T-helper 9 cell (primary cell): ENCODE measurements at places on chromosomes 2 and 18.

DNA sequence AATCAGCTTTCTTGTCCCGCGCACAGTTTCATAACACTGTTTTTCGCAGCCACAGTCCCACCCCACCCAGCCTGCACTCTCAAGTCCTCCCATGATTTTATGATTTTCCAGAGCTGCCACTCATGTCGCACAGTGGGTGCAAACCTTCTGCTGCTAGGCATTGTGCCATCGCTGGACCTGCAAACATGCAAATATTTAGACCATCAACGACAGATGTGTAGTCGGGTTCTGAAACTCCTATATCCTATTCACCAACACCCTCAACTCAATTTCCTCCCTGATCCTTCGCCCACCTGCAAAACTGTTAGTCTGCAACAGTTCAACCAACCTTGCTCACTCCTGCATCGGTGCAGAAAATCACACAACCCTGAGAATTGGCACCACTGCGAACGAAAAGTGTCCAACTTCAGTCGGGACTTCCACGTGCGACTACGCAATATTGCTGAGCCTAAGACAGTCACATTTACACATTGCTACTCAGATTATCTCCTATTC lies 871 bp upstream of the ALS2 start:
- no peak for DNase-seq

DNA sequence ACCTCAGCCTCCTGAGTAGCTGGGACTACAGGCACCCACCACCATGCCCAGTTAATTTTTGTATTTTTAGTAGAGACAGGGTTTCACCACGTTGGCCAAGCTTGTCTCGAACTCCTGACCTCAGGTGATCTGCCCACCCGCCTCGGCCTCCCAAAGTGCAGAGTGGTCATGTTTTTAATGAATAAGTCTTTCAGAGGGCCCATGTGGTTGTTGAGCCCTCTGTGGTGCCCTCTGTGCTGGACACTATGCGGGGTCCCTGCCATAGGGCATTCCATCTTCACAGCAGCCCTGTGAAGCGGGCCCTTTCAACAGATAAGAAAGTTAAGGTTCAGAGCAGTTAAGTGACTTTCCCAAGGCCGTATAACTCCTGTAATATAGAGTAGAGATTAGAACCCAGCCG lies 25.9 kb downstream of the MYO7B start:
- DNase-seq: no peak

GRCh38 chr2:61938511-61938910 lies 33.0 kb downstream of the COMMD1 start:
- no peak for DNase-seq

DNA sequence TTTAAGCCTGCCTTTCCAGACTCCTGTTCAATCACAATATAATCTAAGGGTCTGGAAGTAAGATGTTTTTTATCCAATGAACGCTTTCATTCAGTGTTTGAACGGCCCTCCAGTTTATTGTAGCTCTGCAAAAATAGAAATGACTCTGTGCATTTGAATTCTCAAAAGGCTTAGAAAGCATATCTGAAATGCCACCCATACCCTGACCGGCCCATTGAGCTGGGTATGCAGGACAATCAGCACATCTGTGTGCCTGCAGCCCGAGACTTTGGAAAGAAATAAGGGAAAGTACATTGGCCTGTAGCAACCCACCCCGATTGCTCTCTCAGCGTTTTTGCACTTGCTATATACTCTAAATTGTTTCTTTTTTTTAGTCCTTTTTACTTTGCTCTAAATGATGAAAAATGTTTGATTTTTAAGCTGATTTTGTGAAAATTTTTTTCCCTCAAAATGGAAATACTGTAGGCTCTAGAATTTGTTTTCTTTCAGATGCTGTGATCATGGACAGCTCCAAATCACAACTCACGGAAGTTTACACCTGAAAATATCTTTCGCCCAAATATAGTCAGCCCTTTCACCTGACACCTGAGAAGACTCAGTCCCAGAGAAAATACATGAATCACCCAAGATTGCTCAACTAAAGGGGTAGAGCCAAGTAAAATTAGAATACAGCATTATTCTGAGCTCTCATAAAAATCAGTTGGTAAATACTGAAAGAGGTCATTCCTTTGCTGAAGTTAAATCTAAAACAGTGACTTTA lies 194.5 kb upstream of the SIX3 start:
- DNase-seq: no peak

- DNase-seq: no peak
These were observed 745 bp upstream of the BZW1 start for GRCh38 chr2:200810998-200811332.

DNA sequence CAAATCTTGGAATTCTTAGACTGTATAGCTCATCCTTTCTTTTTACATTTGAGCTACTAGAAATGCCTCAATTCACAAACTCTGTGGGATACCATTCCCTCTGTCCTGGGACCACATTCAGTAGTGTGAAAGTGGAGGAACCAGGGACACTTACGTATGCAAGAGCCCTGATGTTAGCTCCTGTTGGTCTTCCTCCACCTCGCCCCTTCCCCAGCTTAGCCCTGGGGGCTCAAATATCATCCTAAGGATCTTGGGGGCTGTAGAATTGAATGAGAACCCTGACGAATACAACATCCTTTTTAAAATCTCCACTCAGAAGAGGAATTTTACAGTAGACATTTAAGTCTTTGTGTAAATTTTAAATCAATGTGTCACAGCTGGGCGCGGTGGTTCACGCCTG lies 65.2 kb upstream of the RAPH1 start:
- DNase-seq: no peak

- DNase-seq: no peak
These were observed 64.8 kb downstream of the BCL2L11 start for GRCh38 chr2:111185361-111186022.

DNA sequence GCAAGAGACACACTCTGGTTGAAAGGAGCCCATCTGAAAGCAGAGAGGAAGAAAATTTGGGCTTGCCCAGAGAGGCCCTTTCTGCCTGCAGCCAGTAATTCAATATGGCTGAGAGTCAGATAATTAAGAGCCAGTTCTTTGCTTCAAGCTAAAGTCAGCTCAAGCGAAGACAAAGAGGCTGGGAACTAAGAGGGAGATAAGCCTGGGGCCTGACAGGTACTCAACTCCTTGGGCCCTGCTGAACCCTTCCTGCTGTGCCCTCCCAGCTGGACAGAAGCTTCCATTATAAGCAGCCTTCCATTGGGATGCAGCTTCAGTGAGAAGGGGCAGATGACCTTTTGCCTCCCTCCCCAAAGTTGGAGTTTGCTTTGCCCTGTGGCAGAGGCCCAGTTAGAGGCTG lies 12.0 kb downstream of the FBXO41 start:
- DNase-seq: no peak

DNA sequence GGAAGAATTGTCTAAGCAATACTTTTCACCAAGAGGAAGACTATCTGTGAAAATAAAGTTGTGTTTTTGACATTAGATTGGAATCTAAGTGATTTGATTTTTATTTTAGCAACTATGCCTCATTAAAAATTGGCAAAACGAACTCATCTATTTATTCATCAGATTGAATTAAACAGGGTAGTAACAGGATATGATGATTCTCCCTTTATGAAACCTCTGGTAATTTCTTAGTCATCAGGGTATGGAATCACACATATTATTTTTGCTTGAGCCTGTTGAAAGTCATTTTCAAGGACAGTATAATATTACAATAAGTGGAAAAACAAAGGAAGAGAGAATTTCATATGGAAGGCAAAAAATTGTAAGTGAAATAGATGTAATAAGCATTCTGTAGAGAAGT lies 22.0 kb downstream of the ZNF804A start:
- DNase-seq: no peak

DNA sequence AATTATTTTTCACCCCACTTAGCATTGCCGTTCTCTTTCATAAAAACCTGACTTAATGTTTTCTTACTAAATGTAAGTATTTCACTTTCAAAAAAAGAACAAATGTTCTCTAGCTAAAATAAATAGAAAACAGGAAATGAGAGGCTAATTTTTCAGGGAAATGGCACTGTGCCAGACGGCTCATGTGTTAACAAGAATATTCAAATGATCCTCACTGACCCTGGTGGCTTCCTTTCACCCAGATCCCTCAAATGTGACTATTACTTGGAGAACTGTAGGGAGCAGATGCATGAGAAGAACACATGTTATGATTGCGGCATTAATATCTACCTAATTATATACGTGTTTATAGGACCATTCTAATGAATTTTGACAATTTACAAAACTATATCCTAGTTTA lies 827.7 kb downstream of the SOCS6 start:
- DNase-seq: no peak

GRCh38 chr2:10286216-10287037 lies 16.3 kb upstream of the HPCAL1 start:
- DNase-seq: no peak

DNA sequence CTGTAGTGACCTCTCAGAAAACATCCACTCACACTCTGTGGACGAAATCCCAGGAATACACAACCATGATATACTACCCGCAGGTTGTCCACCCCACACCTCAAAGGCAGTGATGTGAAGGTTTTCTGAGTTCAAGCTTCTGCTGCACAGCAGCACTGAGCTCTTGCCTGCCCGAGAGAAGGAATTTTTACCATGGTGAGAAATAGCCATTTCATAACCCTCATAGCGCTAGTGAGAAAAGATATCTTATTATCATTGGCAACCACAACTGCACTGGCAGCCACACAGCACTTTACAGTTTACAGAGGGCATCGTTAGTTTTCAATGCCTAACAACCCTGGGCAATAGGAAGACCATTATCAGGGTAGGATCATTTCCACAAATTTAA lies 36.9 kb downstream of the NAPG start:
- no peak for DNase-seq

- no peak for DNase-seq
These were observed 32.2 kb upstream of the CREB1 start for GRCh38 chr2:207497596-207497995.

DNA sequence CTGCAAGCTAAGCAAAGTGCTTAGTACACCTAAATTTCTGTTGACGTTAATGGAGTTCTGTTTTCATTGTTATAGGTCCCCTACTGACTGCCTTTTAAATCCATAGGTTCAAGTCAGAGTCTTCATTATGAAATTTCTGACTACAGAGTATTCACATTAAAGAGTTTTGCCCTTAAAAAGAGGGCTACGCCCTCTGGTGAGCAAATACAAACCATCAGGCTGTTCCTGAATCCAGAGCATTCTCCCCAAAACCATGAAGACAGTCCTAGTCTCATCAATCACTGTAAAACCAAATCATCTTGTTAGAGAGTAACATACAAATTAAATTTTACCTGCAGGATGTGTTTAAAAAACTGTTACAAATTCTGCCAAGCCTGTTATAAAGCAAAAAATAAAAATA lies 1091.7 kb downstream of the TDRD15 start:
- no peak for DNase-seq

DNA sequence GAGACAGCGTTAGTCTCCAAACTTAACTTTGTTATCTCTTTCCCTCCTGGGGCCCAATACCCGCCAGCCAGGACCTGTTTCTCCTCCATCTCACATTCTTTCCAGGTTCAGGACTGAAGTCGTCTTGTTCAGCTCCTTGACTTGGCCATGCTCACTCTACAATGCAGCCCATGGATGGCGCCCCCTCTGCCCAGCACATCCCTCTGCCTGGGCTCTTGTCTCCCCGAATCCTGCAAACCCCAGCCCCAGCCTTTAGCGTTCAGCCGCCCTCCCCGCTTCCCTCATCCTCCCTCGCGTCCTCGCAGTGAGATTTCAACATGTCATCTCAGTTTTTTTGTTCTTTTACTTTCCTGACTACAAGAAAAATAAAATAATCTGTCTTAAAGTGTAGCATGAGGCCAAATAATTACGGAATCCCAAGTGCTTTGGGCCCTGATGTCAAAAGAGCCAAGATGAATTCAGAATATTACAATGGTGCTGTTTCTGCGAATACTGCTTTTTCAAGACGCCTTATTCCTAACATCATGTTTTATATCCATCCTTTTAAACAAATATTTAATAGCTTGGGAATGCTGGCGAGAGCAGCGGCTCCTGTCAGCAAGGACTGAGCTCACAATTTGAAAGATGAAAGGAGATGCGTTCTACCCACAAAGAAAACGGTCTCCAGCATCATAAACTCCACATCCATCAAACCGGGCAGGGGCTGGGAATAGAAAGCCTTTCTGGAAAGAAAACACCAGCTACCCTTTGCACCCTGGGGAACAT lies 1.0 kb downstream of the FAM178B start:
- no peak for DNase-seq

- no peak for DNase-seq
These were observed 80.9 kb downstream of the PTRHD1 start for GRCh38 chr2:24712296-24712695.

- no peak for DNase-seq
These were observed 214.8 kb downstream of the ATAD2B start for GRCh38 chr2:23711979-23712755.

GRCh38 chr2:33236482-33237385 lies 239.7 kb upstream of the RASGRP3 start:
- no peak for DNase-seq

- DNase-seq: no peak
These were observed 377.5 kb upstream of the CYRIA start for GRCh38 chr2:17043173-17043572.
